ENCODE measurements at places on chromosomes 13 and 19.
A peak's percentile ranks its signal among the peaks of the same experiment; 100 is the strongest.

GRCh38 chr13:50286324-50286723 is 271.1 kb downstream of the KCNRG start:
- no peak for DNase-seq

- no peak for DNase-seq
Measured at GRCh38 chr19:8655340-8655709, 24.9 kb downstream of the NFILZ start.

- DNase-seq = no peak
Measured at GRCh38 chr13:26465514-26465913, 92.0 kb upstream of the WASF3 start.

DNA sequence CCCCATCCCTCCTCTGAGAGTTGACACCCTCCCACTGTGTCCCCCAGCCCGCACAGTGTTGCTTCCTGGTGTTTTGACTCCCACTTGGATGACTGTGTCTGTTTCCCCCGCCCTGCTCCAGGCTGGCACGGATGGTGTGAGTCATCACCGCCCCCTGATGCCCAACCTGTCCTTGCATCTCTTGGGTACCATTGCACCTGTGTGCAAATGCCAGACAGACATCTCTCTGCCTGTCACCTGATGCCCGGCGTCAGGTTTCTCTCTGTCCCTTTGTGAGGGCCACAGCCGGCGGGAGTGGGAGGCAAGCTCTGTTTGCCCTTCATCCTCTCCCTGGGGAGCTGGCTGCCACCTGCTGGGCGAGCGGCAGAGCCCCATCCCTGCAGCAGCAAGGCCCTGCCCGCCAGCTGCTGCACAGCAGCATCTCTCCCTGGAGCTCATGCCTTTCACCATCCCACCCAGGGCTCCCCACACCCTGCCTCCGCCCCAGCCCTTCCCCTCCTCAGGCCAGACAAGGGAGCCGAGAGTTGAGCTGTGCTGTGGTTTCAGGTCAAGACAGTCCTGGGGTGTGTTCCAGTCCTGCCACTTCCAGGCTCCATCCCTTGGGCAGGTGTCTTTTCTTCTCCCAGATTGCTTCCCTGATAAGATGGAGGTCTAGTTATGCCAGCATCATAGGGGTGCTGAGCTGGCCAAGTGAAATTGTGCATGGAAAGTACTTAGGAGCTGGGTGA is 29.7 kb downstream of the NKPD1 start:
- no peak for DNase-seq

GRCh38 chr19:51450730-51451307 is 7.4 kb downstream of the SIGLEC8 start:
- no peak for DNase-seq

- no peak for DNase-seq
Measured at GRCh38 chr13:111062966-111063365, 52.1 kb upstream of the ARHGEF7 start.

- no peak for DNase-seq
Measured at GRCh38 chr19:50399368-50399745, 15.2 kb downstream of the POLD1 start.

DNA sequence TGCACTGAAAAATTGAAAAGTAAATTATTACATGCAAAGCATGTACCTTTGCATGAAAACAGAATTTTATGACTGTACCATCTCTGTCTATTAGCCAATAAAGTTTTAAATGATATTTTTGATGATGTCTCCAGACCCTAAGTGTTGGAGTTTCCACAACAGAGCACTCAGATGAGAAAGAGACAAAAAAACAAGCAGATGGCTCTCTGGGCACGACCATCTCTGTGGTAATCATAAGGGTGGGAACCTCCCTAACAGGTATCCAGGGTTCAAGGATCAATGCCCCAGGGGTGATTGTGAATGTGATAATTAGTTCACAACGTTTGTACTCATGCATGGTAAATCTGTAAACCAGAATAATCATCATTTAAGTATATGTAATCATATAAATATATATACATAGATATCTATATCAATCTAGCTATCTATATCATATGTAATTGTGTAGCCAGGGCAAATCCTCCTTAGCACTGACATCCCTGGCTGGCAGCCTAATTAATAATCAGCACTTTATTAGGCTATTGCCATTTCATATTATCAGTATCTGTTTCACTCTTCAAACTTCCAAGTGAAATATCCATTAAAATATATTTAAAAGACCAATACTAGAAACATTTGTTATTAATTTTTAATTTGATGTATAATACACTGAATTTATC is 41.2 kb upstream of the FAM124A start:
- peak; percentile 32 for DNase-seq

DNA sequence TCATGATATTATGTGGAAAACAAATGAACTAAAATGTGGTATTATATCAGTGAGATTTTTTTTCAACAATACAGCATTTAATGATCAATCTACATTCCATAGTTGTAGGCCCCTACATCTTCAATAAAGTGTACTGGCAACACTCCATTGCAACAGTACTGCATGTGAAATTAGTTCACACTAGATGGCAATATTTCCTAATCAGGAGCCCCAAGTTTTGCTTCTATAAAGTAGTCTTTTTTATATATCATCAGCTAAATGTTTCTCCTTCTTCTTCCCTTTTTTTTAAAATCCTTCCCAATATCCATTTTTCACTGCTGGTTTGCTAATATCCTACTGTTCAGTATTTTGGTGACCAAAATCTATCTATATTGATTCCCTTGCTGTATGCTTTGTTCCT is 528.3 kb upstream of the ATXN8OS start:
- DNase-seq = peak; percentile 28

GRCh38 chr13:63542770-63543169 is 2127.1 kb upstream of the PCDH20 start:
- DNase-seq = no peak

- no peak for DNase-seq
Measured at GRCh38 chr19:6252066-6252465, 27.7 kb downstream of the MLLT1 start.

- no peak for DNase-seq
Measured at GRCh38 chr19:33376941-33377557, 3.5 kb downstream of the CEBPG start.

DNA sequence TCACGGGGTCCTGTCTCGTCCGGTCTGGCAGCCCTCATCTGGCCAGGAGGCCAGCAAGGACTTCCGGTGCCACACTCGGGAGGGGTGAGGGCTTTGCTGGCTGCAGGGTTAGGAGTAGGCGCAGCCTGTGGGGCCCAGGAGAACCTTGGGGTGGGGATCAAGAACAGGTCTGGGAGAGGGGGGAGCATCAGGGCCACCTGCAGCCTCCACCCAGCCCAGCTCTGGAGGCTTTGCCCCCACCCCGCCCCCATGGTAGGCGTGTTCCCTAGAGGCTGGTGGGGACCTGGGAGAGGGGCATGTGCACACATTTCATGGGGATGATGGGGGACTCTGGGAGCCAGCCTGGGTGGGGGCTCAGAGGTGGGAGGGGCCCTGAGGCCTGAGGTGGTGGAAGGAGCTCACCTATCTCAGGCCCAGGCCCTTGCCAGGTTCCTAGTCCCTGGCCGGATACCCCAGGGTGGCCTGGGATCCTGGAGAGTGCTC is 23.3 kb downstream of the WTIP start:
- DNase-seq = no peak

- DNase-seq = peak; percentile 24
Measured at GRCh38 chr13:22757530-22758120, 423.2 kb upstream of the SGCG start.

DNA sequence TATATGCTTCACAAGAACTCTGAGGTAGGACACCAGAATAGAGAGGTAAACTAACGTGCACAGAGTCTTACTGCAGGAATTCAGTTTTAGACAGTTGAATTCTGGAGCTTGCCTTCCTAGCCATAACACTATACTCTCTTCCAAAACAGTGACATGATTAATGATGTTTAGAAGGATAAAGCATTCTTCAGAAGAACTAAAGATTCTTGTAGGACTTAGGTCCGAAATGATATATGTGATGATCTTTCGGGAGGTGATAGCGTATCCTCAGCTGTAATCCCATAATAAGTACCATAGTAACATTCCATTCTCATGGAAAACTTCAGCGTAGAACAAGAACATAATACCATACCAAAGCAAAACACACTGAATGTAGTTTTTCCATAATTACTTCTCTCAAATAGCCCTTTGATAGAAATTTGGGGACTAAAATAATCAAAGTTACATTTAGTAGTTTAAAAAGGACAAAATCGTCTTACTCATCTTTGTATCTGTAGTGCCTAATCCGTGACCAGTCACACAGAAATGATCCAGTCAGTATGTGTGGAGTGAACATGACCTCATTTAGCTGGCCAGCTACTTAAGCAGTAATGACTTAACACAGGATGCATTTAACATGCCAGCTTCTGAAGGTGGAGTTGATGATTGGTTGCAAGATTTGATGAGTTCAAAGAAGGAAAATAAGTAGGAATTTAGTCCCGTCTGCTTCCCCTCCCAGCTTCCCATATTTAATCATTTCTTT is 38.4 kb downstream of the PIBF1 start:
- DNase-seq = peak; percentile 22

DNA sequence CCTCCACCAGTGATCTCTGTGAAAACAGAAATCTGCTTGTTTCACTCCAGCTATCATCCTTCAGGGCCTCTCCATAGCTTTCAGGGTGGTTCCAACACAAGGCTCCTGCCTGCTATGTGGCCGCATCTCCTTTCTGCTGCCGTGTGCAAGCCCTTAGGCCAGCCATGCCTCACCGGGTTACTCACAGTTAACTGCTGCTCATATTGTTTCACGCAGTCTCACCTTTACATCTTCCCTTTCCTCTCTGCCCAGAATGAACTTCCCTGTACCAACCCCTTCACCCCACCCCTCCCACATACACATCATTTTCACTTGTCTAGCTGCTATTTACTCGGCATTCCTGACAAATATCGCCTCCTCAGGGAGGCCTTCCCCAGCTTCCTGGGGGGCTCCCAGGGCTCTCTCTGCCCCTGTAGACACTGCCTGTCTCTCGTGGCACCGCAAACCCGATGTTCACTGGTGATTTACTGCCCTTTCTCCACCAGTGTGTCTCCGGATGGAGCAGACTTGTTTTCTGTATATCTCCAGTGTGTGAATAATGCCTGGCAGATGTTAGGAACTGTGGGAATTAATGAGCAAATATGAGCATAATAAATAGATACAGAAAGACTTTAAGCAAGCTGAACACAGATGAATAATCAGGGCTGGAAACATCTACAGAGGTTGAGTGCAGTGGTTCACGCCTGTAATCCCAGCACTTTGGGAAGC is 39.3 kb upstream of the GPR183 start:
- no peak for DNase-seq

- no peak for DNase-seq
Measured at GRCh38 chr13:88958821-88959220, 1287.7 kb downstream of the SLITRK5 start.

DNA sequence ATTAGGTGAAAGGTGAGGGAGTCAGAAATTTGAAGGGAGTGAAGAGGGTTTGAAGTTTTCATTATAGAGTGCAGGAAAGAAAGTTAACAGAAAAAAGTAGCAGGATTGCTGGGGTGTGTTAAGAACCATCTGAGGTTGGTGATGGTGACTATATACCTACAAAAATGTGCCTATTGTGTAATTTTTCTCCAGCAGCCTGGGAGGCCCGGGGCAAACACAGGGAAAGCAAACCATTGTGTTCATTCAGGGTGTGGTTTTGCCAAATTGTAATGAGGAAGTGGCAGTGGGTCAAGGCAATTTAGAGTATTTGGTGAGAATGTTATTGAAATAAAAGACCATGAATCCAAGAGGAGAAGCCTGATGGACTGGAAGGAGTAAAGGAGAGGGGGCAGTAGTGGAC is 8.2 kb upstream of the SUCLA2 start:
- DNase-seq = no peak

GRCh38 chr19:13262450-13262849 is 112.2 kb downstream of the IER2 start:
- peak; percentile 59 for DNase-seq

DNA sequence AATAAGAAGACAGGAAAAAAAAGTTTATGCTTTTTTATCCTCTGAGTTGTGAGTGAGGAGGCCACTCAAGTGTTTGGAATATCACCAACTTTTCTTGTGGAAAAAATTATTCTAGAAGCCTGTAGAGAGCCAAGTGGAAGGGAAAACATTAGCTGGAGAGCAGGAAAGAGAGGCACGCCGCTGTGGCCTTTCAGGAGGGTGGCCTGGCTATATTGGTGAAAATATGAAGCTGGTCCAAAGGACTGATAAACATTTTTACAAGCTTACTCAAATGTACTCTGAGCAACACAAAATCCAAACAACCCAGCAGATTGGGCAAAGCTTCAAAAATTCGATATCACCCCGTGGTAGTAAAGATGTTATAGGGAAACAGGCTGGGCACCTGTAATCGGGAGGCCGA is 2.3 kb upstream of the EIF3G start:
- DNase-seq = no peak

- peak; percentile 21 for DNase-seq
Measured at GRCh38 chr13:59211606-59212005, 952.1 kb downstream of the DIAPH3 start.

DNA sequence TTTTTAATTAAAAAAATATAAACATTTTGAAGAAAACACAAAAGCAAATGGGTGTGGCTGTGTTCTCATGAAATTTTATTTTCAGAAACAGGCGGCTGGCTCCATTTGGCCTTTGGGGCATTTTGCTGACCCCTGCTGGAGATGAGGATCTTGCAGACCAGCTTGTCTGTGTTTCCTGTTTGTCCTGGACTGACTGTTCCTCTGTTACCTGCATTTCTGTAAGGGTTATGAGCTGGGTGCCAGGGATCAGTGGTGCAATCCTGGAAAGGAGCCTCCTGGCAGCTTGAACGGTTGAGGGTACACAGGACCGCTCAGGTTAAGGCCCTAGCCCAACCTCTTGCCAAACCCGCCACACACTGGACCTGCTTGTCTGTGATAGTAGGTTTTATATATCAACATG is 49.9 kb downstream of the ZNF787 start:
- peak; percentile 63 for DNase-seq

DNA sequence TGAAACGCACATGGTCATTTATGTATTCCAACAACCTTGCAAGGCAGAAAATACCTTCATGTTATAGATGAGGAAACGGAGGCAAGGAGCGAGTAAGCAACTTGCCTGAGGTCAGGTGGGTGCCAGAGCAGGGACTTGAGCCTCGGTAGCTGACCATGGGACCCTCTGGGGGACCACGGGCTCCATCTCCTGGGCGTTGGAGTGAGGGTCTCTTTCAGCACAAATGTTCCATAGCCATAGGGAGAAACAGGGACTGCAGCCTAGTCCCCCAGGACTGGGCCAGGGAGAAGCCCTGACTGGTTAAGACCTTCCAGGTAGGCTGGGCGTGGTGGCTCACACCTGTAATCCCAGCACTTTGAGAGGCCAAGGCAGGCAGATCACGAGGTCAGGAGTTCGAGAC is 38.4 kb upstream of the ADGRE5 start:
- peak; percentile 45 for DNase-seq

- peak; percentile 37 for DNase-seq
Measured at GRCh38 chr19:18274781-18275356, 617 bp upstream of the IQCN start.

Measured in GM23338 (cell line).